ENCODE measurements at places on chromosomes 2 and 18. TPM values are rescaled to one million over a fixed set of nuclear protein-coding genes. Genes with fewer than 3 reads are reported as not detected.

DYNAP gene
- total RNA-seq = not detected

TMX3 gene
- 132 TPM for total RNA-seq

TNP1 gene
- not detected for total RNA-seq

MC2R gene
- total RNA-seq = not detected

TPGS2 gene
- 180 TPM for total RNA-seq

HOXD3 gene
- total RNA-seq = 0.29 TPM

ATIC gene
- total RNA-seq = 61.5 TPM

KLHL30 gene
- total RNA-seq = 0.66 TPM

HAAO gene
- 6.3 TPM for total RNA-seq
